ENCODE measurements at places on chromosomes 2 and 18.

- DNase-seq = no peak
Measured at GRCh38 chr2:158940356-158940755, 28.1 kb upstream of the TANC1 start.

- DNase-seq = no peak
Measured at GRCh38 chr2:58769111-58769863, 528.2 kb upstream of the FANCL start.

DNA sequence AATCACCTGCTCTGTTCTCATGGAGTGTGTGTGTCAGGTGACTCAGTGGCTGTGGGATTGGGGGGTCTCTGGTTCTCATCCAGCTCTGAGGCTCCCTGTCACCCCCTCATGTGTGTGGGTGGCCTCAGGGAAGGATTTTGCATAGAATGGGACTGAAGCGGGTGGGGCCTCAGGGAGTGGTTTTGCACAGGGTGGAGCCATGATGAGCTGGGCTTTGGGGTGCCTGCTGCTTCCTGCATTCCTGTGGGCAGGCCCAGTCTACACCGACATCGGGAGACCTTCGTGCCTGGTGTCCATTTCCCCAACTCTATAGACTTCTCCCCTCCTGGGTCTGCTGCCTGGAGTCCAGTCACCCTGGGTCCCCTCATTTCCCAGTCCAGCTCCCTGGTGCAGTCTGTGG, 59.7 kb downstream of the VAPA start:
- DNase-seq = no peak

DNA sequence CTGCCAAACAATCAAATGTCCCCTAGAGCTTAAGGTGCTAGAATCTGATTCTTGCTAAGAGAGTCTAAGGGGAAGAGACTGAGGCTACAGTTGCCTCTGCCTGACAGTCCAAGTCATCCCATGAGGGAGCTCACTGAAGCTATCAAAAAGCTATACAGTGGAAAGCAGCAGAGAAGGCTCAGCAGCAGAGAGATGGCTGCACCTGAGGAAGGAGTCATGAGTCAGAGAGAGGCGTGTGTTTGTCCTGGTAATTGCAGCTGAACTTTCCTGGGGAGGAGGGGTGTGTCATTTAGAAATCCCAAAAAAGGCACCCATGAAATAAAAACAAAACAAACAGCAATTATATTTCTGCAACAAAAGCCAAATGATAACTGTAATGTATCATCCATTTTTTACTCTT, 305.2 kb upstream of the UBE2E3 start:
- no peak for DNase-seq

DNA sequence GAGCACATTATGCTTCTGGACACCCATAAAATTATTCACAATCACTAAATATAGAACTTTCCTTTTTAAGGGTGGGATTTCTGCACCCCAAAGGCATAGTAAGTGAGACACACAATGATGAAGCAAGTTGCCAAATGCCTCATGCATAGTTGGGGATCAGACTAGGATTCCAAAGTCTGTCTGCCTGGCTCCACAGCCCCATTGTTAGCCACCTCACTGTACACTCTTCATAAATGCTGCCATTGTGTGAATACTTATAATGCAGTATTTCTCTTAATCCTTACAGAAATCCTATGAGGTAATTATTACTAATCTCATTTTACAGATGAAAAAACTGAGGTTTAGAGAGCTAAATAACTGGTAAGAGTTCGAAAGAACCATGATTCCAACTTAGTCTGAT, 738.6 kb downstream of the ERBB4 start:
- DNase-seq = no peak

DNA sequence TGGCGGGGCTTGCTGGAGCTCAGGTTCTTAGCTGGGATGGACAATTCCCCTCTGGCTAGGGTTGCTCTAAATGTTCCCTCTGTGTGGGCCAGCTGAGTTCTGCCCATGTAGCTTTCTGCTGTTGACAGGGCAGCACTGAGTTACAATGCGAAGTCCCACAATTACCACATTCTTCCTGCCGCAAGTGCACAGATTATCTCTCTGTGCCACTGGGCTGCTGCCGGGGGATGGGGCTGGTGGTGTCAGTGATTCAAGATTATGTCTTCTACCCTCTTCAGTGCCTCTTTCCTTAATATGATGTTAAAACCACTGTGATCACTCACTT, 708.1 kb downstream of the SLC4A3 start:
- no peak for DNase-seq

- no peak for DNase-seq
Measured at GRCh38 chr2:160010361-160011145, 51.9 kb downstream of the PLA2R1 start.

DNA sequence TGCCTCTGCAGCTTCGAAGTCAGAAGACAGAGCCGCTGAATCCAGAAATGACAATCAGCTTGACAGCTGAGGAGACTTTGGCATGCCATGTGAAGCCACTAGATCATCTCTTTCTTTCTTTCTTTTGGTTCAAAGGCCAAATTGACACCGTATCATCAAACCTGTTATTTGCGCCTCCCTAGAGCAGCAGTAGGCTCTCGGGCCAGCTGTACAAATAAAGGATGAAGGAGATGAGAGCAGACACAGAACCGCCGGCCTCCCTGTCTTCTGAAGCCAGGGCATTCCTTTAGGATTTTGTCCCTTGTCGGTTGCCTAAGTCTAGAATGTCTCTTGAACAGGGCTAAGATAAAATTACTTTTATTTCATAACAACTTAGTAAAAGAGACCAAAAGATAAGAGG, 36.8 kb downstream of the COL4A4 start:
- DNase-seq = no peak

DNA sequence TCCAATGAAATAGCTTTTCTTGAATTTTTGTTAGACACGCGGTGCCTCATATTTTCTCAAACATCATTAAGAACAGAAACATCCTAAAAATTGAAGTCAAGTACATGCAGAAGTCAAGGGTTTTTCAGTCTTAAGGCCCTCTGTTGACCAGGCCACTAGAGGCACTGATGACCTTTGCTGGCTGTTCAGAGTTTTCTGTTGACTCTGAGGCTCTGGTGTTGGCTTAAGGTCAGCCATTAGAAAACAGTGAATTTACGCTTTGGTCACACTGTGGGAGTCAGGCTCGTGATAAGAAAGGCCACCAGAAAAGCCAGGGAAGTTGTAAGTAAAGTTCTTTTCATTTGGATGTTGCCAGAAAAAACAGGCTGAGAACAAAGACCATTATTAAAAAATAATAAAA, 5.8 kb upstream of the UPP2 start:
- DNase-seq = no peak

DNA sequence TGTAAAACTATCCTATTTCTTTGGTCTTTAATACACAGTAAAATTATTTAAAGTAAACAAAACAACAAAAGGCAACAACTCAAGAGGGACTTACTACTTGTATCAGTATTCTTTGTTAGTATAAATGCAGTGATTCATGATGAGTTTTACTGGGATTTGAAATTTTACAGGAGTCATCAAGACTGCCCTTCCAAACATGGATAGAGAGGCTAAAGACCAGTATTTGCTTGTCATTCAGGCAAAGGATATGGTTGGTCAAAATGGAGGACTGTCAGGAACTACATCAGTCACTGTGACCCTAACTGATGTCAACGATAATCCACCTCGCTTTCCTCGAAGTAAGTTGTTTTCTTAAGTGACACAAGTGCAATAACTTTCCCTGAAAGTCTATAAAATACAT, 71.1 kb downstream of the CDH7 start:
- DNase-seq = no peak
